ENCODE measurements at places on chromosomes 6 and 20. TPM values are rescaled to one million over a fixed set of nuclear protein-coding genes. Genes with fewer than 3 reads are reported as not detected.

Gene ENPP3
- 0.57 TPM for total RNA-seq

Gene PPP1R3G
- total RNA-seq: 0.09 TPM

Gene ZBTB46
- total RNA-seq: 0.88 TPM

Gene BPIFB4
- not detected for total RNA-seq

Gene DDO
- not detected for total RNA-seq

Gene LSM14B
- 38.7 TPM for total RNA-seq

Gene C6orf47
- total RNA-seq: 10.1 TPM

Gene TAAR2
- not detected for total RNA-seq

Gene DIDO1
- 43.7 TPM for total RNA-seq

Gene MEI4
- total RNA-seq: not detected

Data from activated CD4-positive, alpha-beta T cell treated with anti-CD3 and anti-CD28 coated beads for 36 hours (primary cell).